ENCODE measurements at places on chromosomes 7 and 10.

DNA sequence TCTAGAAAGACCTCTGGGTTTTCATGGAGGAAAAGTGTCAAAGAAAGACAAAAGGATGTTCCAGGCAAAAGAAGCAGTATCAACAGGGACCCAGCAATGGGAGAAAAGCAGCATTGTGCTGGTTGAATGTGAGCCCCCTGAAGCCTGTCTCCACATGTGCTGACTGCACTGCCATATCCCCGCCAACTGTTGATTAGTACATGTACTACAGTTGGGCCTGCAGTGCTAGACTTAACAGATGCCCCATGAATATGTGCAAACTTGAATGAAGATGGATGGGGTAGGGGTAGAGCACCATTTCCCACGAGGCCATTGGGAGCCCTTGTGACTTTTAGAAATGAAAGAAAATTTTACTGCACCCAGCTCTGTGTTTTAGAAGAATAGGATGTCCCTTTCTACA, 15.6 kb upstream of the WDR11 start:
- DNase-seq, result no peak

- no peak for DNase-seq
These were observed 58.0 kb downstream of the ORC5 start for GRCh38 chr7:104149822-104150221.

DNA sequence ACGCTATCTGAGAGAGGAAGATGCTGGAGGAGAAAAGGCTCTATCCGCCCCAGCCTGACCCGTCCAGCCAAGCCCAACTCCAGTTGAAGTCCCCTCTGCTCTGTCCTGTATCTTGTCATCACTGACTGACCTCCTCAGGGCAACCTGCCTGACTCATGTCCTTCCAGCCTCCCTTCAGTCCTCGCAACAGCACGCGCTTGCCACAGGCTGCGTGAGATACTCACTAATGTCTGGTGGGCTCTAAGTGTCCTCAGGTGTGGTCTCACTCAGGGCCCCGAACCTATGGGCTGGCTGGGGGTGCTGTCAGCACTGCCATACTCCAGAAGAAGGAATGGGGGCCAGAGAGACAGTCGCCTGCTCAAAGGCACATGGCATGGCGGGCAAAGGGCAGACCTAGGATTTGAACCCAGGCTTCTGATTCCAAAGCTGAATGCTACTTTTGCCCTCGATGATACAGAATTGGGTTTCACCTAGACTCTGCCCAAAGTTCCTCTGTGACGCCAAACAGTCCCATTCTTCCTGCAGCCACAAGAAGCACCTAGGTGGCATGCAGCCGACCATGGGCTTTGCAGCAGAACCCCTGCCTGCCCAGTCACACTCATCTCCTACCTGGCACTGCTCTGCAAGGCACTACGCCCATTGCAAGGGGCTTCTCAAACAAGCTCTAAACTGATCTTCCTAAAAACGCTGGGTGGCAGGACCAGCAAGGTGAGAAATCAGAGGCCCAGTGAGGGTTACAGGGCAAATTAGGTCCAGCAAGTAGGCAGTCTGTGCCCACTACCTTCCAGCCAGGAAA, 8.5 kb downstream of the FAM53B start:
- DNase-seq, result no peak

GRCh38 chr10:57119684-57120083, 758.6 kb upstream of the ZWINT start:
- no peak for DNase-seq

DNA sequence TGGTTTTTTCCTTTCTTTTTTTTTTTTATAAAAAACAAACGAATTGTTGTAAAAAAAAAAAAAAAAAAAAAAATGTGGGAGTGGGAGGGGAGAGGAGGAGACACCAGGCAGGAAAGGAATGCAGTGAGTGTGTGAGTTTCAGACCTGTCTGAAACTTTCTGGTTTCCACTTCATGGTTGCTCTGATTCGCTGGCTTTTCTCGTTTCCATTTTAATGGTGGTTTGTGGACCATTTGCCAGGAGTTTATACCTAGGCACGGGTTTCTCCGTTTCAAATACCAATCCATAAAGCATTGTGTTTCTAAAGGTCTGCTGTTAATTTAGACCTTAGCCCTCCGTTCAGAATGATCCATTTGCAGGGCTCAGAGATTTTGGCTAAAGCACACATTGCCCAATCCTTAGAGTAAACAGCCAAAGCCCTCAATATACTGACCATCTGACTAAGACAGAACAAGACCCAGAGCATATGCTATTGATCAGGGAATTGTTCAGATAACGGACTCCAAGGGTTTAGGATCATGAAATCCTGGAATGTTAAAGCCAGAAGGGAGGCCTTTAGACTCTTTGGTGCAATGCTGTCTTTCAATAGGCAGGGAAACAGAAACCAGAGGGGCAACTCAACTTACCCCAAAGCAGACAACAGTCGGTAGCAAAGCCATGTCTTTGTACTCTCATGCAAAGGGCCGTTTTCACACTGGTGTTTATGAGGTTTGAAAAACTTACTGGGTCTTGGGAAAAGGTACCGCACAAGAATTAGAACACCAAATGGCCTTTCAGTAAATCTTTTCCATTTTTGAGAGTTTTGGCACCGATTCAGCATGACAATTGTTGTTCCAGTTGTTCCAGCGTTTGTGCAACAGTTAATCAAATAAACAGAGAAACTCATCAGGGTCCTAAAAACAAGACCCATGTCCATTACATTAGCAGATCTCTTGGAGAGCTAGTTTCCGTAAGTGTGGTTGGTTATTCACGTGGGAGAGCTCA, 94.3 kb upstream of the AGBL3 start:
- DNase-seq, result no peak

GRCh38 chr7:135709508-135709907, 18.5 kb downstream of the SLC13A4 start:
- DNase-seq, result no peak

- no peak for DNase-seq
These were observed 162.8 kb upstream of the ZMIZ1 start for GRCh38 chr10:78905957-78906308.

DNA sequence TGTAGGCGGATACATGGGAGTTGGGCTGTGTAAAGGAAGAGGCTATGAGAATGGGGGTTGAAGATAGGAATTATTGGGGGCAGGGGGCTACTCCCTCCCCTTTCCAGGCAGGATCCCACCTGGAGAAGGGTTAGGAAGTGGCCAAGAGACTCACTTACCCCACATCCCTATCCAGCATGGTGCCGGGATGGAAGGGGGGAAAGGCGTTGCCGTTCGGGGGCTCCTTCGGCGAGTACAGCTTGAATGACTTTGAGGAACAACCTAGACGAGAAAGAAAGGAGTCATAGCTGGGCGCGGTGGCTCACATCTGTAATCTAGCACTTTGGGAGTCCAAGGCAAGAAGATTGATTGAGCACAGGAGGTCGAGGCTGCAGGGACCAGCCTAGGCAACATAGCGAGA, 8.9 kb downstream of the LDB1 start:
- DNase-seq, result no peak

DNA sequence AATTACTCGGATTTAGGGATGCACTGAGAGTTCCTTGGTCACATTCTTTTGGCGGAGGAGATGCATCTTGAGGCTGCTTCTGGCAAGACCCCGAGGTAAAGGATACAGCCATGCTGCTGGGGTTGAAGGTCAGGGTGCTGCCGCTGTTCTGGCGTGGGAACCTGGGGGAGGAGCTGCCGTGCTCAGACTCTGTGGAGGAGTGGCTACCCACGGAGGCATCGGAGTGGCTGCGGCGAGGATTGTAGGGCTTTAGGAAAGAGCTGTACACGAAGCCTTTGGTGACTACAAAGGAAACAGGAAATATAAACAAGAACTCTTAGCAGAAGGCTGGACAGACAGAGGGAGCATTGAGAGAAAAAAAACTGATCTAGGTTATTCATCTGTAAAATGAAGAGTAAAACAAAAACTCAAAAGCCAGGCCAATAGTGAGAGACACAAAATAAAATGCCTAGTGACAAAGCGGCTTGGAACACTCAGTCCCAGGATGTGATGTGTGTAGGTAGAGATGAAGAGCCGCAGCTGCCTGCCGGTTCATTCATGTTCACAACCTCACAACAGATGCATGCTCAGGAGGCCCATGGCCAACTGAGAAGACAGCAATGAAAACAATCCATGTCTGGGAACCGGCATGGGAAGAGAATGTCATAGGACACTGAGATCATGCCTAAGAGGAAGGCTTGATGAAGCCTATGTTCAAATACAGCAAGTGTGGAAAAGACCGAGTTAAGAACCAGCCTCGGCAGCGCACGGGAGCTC, 97.8 kb downstream of the ABCC2 start:
- DNase-seq, result no peak

GRCh38 chr7:148921189-148921588, 37.1 kb upstream of the EZH2 start:
- no peak for DNase-seq

GRCh38 chr10:86366033-86366901, at the start of gene GRID1:
Gene GRID1 (minus strand): TSS chr10:86366795.
- no peak for DNase-seq

DNA sequence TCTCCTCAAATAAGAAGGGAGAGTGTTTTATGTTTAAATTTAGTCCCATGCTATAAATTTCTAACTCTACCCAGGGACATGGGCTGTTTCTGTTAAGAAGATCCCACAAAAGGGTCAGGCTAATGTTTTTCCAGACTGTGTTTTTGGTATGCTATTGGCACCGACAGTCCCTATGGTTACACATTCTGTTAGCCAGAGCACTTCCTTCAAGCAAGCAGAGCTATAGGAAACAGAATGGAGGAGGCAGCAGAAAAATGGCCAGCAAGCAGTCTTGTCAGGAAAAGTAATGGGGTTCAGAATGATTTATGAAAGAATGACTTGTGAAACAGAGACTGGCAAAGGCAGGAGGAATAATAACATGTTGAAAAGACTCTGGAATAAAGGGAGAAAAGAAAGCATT, 44.8 kb upstream of the PHYHIPL start:
- DNase-seq, result no peak

DNA sequence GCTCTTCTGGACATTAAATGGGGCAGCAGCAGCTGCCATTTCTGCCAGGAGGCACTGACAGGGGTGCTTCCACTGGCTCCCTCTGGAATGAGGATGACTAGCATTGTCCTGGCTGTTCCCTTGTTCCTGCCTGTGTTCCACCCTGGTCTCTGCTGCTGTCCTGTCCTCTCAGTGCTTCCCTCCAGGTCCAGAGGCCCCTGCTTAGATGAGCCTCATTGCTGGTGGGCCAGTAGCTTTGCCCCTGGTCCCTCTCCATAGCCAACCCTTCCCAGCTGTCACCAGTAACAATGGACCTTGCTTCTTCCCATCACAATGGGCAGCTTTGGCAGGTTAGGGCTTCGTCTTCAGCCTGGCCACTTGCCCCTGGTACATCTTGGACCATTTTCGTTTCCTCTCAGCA, 561.1 kb downstream of the TCERG1L start:
- no peak for DNase-seq
